ENCODE measurements at places on chromosomes 13 and 19.
A peak's percentile ranks its signal among the peaks of the same experiment; 100 is the strongest.

GRCh38 chr19:5536337-5536894 lies 31.3 kb downstream of the TINCR start:
- DNase-seq: no peak

DNA sequence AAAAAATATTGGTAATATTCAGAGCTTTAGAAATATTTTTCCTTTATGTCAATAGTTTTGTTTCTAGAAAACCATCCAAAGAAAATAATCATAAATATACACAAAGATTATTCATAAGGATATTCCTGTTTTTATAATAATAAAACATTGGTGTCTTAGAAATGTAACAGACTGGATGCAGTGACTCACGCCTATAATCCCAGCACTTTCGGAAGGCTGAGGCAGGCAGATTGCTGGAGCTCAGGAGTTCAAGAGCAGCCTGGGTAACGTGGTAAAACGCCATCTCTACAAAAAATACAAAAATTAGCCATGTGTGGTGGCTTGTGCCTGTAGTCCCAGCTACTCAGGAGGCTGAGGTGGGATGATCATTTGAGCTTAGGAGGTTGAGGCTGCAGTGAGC lies 106.8 kb downstream of the DHRS12 start:
- no peak for DNase-seq

GRCh38 chr13:110618167-110618566 lies 2.8 kb downstream of the NAXD start:
- DNase-seq: no peak

GRCh38 chr13:111122056-111122455 lies 6.9 kb downstream of the ARHGEF7 start:
- DNase-seq: no peak

- no peak for DNase-seq
These were observed 53.2 kb downstream of the GPALPP1 start for GRCh38 chr13:45042539-45042938.

GRCh38 chr13:80307401-80307987 lies 33.4 kb downstream of the SPRY2 start:
- DNase-seq: no peak

GRCh38 chr13:97766749-97767148 lies 186.7 kb upstream of the IPO5 start:
- DNase-seq: no peak

GRCh38 chr19:5572556-5573286 lies 5.0 kb upstream of the TINCR start:
- no peak for DNase-seq

DNA sequence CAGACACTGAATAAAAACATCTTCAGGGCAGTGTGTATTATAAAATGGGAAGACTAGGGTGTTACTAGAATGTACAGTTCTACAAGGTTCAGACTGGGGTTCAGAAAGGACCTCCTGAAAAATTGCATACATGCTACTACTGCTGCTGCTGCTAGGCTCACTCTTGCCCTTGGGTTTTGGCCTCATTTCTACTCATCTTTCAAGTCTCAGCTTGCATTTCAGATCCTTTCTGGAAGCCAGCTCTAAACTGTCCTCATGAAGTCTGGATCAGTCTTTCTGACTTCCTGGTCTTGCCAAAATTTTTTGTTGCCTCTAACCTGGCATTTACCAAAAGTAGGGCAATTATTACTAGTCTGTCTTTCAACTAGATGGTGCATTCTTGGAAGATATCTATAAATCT lies 393.3 kb downstream of the DIAPH3 start:
- DNase-seq: no peak

DNA sequence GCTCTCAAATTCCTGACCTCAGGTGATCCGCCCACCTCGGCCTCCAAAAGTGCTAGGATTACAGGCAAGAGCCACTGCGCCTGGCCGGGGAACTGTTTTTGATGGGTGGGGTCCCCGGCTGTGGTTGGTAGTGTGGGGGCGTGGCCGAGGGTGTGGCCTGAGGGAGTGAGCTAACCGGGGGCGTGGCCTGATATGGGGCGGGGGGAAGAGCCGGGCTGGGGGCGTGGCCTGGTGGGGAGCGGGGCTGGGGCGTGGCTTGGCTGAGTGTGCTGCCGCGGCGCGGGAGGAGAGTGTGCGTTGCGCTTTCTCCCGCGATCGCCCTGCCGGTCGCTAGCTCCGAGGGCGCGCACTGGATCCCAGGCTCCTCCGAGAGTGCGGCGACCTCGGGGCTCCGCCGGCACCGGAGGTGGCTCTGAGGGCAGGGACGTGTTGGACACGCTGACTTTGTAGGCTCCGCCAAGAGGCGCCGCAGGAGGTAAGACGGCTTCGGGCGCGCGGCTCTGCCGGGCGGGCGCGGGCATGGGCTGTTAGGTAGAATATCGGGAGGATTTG lies at the start of gene SPATA13:
Gene SPATA13 (plus strand): TSS at position 263 of the 552 bp plus-strand sequence. CDS start 62,210 bp downstream, outside the sequence.
- DNase-seq: peak; percentile 91

- DNase-seq: peak; percentile 23
These were observed 36.8 kb downstream of the ACTN4 start for GRCh38 chr19:38684078-38684861.

GRCh38 chr13:113616991-113617749 lies 32.6 kb downstream of the TFDP1 start:
- DNase-seq: no peak

GRCh38 chr13:71797517-71797916 lies 69.5 kb downstream of the DACH1 start:
- DNase-seq: no peak

DNA sequence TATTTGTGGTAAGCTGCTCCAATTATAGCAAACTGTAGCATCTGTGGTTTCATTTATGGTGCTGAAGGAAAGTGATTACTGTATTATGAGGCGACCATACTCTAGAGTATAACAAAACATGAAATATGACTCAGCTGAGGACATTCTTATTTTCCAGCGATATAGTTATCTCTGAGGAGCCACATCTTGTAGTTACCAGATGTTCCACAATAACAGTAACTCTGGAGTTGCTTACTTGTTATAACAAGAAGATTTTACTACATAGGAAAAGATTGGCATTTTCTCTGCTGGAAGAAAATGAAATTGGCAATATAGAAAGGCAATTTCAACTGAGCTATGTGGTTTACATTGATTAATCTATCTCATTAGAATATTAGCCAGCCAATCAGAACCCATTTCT lies 1634.2 kb downstream of the PCDH9 start:
- no peak for DNase-seq

- DNase-seq: peak; percentile 67
These were observed 740 bp downstream of the WDFY2 start for GRCh38 chr13:51584731-51585672.

- DNase-seq: no peak
These were observed 44.3 kb downstream of the RAP2A start for GRCh38 chr13:97478247-97478646.

- DNase-seq: no peak
These were observed 5.3 kb upstream of the CYSLTR2 start for GRCh38 chr13:48648446-48648845.

GRCh38 chr19:49937750-49938381 lies 8.6 kb upstream of the NUP62 start:
- peak; percentile 59 for DNase-seq

- no peak for DNase-seq
These were observed 350.9 kb upstream of the TMTC4 start for GRCh38 chr13:101025519-101025918.

- no peak for DNase-seq
These were observed 1.3 kb downstream of the ALOX5AP start for GRCh38 chr13:30736461-30737320.

GRCh38 chr19:35212241-35212640 lies 16.3 kb downstream of the FAM187B start:
- no peak for DNase-seq

DNA sequence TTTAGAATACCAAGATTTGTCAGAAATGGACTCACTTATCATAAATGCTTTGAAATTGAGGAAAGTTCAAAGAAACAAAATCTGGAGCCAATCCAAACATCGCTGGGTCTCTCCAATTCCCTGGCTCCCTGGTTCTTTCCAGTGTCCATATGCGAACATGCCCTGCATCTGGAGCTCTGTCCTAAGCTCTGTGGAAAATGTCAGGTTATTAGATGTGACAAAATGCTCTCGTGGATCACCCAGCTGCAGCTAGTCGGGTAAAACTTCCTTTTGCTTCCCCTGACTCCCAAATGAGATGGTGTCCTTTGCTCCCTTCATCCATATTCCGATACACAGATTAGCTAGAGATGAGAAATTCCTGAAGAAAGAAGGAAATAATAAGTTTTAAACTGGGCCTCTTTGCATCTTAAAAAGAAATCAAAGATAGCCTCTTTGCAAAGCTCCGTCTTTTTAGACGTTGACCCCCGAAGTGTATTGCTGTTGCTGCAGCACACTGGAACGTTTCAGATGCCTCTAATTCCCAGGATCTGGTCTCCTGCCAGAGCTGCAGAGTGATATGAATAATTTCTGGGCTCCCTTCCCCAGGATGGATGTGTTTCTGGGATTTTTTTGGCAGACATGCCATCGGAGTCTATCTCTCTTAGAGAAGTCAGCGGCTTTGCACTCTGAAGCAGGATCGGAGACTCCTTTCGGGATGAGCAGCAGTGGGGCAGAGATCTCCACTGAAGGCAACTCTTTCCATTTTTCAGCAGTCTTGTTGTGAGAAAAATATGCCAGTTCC lies 102.9 kb downstream of the TEX26 start:
- no peak for DNase-seq

- DNase-seq: no peak
These were observed 9.3 kb downstream of the ZNF526 start for GRCh38 chr19:42229301-42229854.

GRCh38 chr13:48446464-48446863 lies 33.6 kb upstream of the LPAR6 start:
- no peak for DNase-seq

DNA sequence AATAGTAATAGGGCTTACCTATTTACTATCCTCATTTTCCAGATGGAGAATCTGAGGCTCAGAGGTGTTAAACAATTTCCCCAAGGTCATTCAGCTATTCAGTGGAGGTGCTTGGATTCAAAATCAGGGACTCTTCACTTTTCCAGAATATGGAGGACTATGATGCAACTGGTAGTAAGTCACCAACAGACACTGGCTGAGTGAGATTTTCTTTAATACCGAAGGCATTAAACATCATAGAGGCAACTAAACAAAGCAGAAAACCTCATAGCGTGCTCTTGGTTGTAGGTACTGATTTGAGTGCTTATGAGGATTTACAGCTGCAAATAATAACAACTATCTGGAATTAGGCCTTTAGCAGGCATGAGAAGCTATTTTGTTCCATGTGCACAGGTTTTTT lies 134.4 kb downstream of the DLEU7 start:
- no peak for DNase-seq

- no peak for DNase-seq
These were observed 434.4 kb upstream of the TSHZ3 start for GRCh38 chr19:31783592-31783991.

DNA sequence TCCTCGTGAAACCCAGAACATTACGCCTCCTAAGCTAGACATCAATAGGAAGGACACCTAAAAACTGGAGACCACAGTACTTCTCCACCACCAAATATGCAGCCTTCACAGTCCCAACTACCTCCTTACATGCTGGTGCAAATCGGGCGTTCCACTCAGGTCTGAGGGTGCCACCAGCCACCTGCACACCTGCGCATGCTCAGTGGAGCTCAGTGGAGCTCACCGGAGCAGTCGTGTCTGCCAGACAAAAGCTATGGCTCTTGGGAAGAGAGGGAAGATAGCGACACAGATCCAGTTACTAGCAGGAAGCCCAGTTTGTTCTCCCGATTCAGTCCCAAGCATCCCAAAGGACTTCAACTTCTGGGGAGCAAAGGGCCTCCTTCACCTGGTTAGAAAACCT lies 237.1 kb downstream of the TSHZ3 start:
- DNase-seq: no peak
